ENCODE measurements at places on chromosomes 7 and 10.

DNA sequence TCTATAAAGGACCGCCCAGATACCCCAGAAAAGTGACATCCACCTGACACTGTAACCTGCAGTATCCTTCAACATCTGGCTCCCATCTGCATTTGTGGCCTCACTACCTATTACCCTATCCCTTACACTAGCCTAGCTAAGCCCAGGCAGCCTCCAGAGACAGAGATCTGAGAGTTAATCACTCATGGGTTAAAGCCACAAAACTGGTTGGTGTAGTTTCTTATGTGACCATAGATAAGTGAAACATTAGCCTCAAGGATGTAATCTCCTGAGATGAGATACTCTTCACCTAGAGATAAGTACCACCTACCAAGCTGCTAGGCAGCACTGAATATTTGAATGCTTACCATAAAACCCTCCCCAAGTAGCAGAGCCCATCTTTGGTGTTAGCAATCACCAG is 35.4 kb downstream of the CTTNBP2 start:
- no peak for DNase-seq

GRCh38 chr7:14309432-14309831 is 320.0 kb upstream of the ETV1 start:
- no peak for DNase-seq

- no peak for DNase-seq
Measured at GRCh38 chr10:63058236-63058635, 74.9 kb upstream of the NRBF2 start.

DNA sequence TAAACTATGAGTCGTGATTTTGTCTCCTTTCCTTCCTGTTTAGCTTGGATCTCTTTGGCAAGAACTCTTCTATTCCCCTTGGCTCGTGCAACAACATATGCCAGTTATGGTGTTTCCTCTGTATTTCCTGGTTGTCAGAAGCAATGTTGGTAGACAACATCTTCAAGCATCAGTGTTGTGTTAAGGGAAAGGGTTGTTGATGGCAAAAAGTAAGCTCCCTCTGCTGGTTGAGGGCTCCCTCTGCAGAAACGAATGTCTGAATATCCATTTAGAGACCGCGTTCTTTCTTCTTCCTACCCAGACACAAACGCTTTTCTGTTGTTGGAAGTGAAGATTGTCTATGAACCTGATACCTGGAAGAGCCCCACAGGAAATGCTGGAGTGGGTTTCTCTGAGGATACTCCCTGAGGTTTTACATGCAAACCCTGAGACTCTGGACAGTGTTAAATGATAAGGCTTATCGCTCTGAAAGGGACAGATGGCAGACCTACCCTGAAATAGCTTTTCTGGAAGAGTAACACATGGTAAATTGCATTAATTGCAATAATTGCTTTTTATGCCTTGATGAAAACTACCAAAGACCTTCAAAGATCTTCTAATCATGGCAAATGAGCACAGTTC is 23.5 kb upstream of the C1QL3 start:
- no peak for DNase-seq

- no peak for DNase-seq
Measured at GRCh38 chr10:73251683-73252444, 580 bp downstream of the MRPS16 start.

GRCh38 chr7:81209059-81209458 is 290.2 kb upstream of the SEMA3C start:
- no peak for DNase-seq

DNA sequence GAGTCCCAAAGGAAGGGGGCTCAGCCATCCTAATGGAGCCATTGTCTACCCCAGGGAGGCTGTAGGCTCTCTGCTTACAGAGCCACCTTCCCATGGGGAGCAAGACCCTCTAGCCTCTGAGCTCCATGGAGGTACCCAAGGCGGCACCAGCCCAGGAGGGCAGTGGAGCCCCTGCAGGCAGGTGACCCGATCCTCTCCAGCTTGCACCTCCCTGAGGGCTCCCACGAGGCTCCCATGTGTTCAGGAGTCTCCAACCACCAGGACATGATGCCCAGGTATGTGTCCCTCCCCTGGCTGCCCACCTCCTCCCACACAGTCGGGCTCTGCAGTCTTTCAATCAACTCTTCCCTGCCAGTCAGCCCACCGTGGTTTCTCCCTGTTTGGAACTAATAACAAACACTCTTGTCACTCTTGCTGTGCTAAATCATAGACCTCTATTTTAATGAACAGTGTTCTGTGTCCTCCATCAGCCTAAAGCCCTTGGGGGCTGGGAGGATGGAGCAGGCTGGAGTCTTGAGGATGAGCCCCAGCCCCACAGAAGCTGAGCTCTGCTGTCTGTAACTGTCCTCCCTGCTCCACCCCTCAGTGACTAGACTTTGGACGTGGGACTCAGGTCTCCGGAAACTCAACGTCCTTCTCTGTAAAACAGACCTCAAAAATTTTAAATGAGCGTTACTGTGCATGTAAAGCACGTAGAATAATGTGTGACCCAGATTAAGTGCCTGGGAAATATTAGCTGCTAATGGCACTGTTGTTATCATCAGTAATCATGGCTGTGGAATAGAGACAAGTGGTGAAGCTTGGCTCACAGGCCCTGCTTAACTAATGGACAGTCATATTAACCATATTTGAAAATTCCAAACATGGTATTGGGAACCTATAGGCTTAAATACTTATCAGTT is 298.9 kb downstream of the WDR37 start:
- no peak for DNase-seq

GRCh38 chr10:26689399-26689798 is 8.1 kb upstream of the PDSS1 start:
- no peak for DNase-seq

- DNase-seq = no peak
Measured at GRCh38 chr10:63539994-63540393, 18.8 kb downstream of the REEP3 start.

GRCh38 chr7:112116894-112117293 is 89.3 kb downstream of the DOCK4 start:
- no peak for DNase-seq

DNA sequence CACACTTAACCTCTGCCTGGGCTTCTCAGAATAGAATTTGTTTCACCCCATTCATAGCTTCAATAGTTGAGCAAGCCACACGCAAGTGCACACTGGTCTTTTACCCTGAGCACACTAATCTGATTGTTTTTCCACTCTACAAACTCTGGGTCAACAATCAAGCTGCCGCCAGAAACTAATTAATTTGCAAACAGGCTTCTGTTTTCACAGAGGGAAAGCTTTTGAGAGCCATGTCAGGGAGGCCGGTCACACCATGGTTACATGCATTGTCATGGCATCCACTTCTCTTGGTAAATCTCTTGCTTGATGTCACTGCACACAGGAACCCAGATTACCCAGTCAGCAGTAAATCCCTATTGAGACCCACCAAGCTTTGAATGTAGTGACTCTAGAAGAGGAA is 154.2 kb downstream of the SEMA3A start:
- no peak for DNase-seq
